ENCODE measurements at places on chromosomes 5 and 9.

- DNase-seq, result no peak
Observed at GRCh38 chr9:15276328-15276938, 30.6 kb downstream of the TTC39B start.

DNA sequence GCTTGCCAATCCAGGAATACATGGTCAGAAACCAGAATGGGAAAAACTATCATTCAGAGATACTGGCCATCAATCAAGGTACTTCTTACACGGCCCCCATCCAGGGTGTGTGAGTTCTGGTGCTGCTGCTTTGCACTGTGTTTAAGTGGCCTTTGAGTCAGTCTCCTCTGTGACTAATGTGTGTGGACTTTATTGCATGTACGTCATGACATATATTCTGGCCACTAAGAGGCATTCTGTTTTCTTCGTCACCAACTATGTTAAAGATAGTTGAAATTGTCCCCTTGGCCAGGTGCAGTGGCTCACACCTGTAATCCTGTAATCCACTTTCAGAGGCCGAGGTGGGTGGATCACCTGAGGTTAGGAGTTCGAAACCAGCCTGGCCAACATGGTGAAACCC, 8.5 kb downstream of the EXOSC3 start:
- no peak for DNase-seq

DNA sequence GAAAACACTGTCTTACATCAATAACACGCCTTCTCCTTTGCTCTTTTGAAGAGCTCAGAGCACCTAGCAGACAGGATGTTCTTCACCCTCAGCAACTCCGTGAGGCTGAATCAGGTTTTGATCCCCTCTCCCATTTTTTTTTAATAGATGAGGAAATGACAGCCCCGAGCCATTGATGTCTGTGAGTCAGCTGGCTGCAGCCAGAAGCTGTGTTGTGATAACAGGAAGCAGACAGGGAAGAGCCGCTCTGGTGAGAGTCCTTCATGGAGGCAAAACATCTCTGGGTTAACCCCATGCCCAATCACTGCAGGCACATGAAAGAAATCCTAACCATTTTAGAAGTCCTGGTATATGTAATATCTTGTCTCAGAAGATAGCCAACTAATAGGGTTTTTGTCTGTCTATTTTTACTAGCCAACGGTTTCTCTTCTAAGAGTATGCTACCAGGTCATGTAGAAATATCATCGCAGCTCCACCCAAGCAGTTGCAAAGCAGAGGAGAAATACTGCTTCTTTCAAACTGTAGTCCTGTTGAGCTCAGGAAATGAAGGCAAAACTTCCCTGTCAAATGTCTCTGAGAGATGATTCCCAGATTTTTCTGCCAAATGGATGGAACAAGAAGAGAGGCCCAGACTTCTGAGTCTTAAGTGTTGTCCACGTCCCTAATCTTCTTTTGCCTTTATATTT, 568.9 kb downstream of the CCDC171 start:
- no peak for DNase-seq

DNA sequence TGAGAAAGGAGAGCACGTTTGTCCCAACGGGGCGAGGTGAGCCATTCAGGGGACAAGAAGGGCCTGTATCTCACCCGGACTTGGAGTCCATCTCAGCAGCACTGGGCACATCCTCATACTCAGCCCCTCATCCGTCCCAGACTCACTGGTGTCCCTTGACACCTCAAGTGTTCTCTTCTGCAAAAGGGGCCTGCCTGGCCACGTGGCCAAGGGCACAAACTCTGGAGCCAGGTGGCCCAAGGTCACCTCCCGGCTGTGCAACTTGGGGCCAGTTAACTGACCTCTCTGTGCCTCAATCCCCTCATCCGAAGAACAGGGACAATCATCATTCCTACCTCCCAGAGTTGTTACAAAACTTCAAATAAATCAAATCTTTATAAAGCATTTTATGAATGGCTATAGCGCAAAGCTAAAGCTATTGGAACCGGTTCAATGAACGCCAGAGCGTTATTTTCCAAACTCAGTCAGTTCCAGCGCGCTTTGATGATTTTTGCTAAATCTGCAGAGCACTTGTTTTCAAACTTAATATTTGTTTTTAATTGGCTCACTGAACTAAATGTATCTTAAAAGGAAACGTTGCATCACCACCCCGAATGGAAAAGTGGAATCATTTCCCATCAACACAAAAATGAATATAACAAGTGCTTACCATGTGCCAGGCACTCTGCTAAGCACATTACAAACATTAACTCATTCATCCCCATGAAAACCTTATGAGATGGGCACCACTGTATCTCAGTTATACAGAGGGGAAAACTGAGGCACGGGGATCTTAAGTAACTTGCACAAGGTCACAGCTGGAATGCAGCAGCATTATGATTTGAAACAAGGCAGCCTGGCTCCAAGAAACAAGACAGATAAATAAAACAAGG, 49.3 kb downstream of the DUSP1 start:
- no peak for DNase-seq

GRCh38 chr5:39158127-39158593, 61.2 kb downstream of the FYB1 start:
- DNase-seq, result no peak

DNA sequence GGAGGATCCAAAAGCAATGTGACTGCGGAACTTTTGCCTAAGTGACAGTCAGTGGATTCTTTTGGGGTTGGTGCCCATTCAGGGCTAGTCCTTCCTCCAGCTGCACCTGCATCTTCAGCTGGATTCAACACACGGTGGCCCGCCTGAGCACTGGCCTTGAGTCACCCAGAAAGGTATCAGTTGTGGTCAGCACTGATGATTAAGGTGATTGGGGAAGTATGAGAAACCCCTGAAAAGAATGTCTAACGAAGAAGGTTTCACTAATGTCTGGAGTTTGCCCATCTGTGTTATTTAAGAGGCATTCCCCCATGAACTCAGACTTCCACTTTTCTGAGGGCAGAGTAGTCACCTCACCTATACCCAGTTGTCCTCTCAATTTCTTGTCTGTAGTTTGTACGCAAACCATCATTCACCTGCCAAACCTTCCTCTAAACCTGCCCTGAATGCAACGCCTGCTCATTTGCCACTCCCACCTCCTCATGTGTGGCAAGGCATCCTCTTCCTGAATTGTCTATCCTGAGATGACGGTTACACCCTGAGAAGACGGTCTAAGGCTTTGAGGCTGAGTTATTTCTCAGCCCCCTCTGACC, 27.2 kb downstream of the CSF2 start:
- DNase-seq, result peak; percentile 72

GRCh38 chr5:153713943-153714342, 223.5 kb downstream of the GRIA1 start:
- DNase-seq, result no peak

DNA sequence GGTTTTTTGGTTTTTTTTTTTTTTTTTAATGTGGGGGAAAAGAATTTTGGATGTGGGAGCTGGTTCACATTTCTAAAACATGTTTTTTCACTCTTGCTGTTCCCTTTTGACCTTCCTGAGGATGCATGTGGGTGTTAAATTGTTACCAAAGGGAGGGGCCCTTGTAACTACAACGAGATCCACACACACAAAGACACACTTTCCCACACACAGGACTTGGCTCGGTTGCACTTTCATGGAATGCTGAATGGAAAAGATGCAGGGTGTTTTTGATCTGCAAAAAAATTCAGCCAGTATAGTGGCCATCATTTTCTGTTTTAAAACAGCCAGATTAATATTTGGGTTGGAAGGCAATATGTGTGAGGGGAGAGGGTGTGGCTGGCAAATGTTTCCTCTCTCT, 576.9 kb downstream of the EBF1 start:
- no peak for DNase-seq

DNA sequence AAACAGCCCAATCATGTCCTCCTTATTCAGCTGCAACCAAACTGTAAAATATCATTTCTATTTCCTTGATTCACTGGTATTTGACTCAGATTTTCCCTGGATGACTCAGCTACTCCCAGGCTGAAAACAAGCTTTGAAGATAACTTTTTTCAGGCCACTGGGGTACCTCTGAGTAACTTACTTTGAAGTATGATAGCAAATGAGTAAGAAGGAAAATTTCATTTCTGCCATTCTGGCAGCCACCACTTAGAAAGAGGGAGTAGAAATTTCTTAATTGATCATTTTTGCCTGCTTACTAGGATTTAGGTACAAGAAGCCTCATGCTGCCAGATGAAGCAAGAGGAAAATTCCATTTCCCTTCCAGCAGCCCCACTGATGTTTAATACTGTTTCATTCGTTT, 247.4 kb downstream of the PRELID2 start:
- no peak for DNase-seq

GRCh38 chr5:72510610-72511181, 3.5 kb upstream of the ZNF366 start:
- DNase-seq, result no peak

DNA sequence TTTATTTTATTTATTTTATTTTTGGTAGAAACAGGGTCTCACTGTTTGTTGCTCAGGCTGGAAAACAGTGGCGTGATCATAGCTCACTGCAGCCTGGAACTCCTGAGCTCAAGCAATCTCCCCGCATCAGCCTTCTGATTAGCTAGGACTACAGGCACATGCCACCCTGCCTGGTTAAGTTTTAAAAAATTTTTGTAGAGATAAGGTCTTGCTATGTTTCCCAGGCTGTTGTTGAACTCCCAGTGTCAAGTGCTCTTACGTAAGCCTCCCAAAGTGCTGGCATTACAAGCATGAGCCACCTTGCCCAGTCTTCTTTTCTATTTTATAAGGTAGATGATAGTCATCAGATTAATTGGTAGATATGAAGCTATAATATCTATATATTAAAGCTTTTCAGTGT, 382.7 kb downstream of the CDH12 start:
- DNase-seq, result no peak

DNA sequence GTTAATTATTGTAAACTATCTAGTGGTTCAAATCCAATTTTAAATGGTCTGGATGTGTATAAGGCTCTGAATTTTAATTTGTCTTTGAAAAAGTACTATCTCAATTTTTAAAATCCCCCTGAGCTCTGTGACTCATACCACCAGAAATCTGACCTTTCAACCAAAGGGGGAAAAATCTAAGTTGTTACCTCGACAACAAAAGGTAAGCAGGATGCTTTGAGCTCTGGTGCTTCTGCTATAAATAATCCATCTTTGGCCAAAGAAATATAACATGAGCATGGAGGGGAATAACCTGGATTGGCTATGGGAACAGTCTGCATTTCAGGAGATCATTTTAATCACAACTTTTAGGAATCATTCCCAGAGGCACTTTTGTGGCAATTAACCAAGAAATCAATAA, 76.3 kb upstream of the PCSK1 start:
- no peak for DNase-seq

DNA sequence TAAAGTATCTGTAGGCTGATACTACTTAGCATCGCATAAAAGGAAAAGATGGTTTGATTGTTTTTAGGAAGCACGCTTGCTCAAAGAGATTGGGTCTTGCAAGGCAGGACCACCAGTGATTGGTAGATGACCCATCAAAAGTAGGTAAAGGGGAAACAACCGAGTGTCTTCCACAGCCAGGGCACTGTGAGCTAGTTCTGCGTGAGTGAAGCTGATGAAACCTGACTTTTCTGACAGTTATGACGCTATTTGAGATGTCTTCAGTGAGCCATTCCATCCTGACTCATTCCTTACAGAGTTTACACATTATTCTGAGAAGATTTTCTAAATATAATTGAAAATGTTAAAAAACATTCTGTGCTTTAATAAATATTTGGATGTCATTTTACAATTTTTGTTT, 49.7 kb downstream of the BASP1 start:
- DNase-seq, result no peak

- DNase-seq, result no peak
Observed at GRCh38 chr5:109102096-109102690, 307.6 kb downstream of the PJA2 start.

DNA sequence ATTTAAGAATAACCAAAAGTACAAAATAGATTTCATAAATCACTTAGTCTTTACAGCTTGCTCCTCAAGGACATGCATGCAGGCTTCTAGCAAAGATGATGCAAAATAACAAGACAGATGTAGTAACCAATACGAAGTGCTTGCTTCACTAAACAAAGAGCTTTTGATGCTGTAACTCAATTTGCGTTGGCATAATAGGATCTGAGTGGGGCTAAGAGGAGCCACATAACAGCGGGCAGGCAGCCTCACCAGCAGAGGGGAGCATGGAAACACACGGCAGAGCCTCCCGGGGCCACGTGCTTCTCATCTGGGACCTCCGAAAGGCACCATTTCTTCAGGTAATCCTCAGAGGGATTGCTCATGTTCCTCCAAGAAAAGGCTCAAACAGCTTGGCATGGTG, 139.7 kb downstream of the C5orf15 start:
- no peak for DNase-seq

DNA sequence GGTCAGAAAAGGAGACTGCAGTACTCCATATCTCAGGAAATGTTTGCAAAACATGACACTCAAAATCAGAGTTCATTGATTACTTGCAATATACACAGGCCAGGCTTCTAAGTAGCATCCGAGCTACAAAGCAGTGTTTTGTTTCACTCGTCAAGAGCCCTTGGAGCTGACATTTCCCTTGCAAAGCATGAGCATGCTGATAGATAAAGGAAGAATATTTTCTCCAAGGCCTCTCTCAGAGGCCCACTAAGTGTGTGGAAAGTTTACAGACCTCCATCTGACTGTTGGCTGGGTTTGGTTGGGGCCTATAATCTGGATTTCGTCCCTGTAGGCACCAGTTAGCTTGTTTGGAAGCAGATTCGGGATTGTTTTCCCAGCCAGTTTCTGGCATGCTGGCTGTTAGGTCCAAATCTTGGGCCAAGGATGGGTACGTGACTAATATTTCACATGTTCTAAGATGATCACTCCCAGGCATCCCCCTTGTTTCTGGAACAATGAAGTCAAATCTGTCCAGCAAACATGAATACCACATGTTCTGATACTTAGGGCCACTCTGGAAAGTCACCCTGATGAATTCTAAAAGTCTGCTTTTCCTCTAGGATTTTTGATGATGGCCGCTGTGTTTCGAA, 161.3 kb downstream of the RFK start:
- DNase-seq, result no peak

DNA sequence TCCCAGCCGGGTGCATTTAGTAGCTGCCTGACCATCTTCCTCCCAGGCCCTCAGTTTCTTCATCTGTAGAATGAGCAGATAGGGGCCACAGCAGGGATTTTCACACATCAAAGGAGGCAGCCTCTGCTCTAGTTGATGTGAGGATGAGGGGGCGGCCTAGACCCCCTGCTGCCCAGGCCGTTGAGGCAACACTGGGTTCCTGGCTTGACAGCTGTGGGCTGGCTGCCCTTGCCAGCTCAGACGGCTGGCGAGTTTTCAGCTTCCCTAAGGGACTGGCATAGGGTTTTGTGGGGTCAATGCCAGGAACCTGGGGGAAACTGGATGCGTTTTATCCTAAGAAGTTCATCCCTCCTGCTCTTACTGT, 49.6 kb downstream of the NDST1 start:
- DNase-seq, result no peak

DNA sequence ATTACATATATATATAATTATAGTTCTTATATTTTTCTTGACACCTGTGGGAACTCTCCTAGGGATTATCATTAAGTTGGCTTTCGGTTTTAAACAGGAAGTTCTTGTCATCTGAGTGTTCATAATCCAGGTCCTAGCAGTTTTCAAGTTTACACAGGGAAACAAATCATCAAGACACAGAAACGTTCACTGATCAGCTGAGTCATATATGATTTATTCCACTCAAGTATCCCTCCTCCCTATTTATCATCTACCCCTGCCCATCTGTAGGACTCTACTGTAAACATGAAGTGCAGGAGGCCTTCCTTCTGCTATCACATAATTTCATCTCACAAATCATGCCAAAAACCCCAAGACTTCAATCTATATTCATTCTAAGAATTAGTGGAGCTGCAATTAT, 6.3 kb downstream of the SLC25A51 start:
- DNase-seq, result no peak
